Stimulated activated CD8-positive, alpha-beta memory T cell treated with anti-CD3 and anti-CD28 coated beads, Interleukin-7, amount 100 ng/mL, for 1 hour (primary cell): ENCODE measurements at places on chromosomes 3 and 15.

- DNase-seq = no peak
Measured at GRCh38 chr3:97417-98258, 98.9 kb upstream of the CHL1 start.

DNA sequence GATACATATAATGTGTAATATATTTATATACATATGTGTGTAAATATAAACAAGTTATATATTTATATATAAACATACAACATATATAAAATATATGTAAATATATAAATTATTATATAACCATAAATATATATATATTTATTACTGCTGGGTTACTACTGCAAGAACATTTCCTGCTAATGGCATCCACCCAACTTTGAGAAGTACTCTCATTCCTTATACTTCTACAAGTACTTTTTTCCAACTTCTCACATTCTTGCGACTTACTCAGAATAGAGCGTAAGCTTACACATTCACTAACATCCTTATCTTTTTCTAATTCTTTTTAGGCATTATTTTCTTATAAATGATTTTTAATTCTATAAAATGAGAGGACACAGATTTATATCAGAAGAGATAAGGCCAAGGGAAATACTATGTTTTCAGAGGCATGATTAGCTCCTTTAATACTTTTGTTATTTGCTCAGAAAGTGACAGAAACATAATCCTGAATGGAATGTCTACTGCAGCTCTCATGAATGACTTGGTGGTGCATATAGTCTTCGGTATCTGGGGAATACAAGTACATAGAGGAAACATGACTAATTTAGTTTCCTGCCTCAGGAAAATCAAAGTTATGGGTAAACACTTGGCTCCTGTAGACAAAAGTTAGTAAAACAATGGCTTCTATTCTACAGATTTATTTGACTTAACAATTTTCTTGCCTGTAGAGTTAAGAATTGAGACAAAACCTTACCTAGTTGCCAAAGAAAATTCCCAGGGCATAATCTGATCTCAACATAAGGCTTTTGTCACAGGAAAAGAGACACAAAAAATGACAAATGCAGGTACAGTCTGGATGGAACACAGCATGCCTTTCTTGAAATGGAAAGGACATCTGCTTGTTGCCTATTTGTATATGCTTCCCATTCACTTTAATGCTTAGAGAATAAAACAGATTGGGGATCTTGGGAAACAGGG lies 453.9 kb downstream of the SQOR start:
- no peak for DNase-seq

DNA sequence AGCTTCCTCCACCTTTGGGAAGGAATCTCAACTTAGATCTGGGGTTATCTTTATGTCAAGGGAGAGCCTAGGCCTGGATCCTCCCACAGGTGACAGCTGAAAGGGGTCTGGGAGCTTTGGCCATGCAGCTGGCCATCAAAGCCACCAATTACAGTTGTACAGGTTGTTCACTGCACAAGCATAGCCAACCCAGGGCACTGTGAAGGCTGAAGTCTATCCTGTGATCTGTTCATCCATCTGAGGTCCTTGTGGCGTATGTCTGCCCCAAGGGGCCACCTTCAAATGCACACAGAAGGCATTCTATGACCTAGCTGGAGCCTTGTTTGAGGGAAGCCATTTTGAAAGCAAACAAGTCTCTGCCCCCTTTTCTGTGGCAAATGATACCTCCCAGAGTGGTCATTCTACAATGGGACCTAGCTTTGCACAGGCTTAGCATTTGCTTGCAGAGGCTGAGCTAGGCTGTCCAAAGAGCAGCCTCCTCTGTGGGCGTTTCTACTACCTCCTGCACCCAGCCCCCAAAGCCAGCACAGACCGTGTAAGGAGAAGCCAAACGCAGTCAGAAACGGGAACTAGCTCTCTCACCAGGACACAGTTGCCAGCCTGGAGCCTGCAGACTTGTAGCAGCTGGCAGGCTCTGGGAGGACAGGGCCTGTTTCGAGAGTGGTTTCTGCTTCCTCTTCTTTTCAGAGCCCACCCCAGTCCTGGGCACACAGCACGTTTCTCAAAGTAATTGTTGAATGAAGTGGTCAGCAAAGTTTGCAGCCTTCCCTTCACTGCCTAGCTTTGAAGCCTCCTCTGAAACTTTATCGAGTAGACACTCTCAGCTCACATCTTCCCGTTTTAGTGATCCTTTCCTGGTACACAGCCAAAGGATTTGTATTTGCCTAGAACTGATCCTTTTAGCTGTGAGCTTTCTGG lies 157.3 kb upstream of the SMAD3 start:
- DNase-seq = no peak

- no peak for DNase-seq
Measured at GRCh38 chr3:49466085-49466484, 4.0 kb upstream of the DAG1 start.

- DNase-seq = no peak
Measured at GRCh38 chr15:27182561-27183110, 211.7 kb downstream of the GABRG3 start.

GRCh38 chr15:58053315-58054153 lies 12.0 kb downstream of the ALDH1A2 start:
- no peak for DNase-seq

DNA sequence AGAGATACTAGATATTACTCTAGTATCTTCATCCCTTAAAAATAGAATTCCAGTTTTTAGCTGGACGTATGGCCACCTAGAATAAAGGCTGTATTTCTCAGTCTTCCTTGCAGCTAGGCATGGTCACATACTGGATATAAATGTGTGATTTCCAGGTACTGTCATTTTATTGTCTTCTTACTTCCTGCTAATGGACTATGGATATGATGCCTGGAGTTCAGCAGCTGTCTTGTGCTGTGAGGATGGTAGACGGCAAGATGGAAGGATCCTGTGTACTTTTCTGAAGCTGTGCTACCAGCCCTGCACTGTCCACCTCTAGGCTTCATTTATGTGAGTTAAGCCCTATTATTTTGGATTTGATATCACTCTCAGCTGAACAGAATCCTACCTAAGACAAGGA lies 83.4 kb downstream of the EBLN2 start:
- DNase-seq = no peak

- no peak for DNase-seq
Measured at GRCh38 chr3:128554100-128554464, 61.1 kb upstream of the GATA2 start.

DNA sequence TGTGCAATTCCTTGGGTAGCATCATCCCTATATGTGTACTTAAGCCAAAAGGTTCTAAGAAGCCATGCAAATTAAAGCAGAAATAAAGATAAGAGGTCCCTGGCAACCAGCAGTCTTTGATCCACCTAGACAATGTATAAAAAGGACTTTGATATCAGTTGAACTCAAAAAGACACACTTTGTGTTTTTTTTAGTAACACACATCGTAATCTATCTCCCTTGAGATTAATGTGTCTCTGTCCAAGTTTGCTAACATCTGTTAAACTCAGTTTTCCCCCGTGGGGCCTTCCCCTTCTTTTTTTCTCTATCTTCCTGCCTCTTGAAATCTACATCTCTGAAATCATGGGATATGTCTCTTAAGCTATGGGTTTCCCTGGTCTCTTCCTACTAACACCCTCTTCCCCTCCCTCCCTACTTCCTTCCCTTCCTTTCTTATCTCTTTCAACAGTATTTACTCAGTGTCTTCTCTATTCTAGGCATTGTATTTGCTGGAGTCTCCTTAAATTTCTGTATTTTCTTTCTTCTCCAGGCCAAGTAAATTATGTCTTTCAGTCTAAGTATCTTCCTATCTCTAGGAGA lies 27.7 kb downstream of the ALDH1A2 start:
- no peak for DNase-seq

GRCh38 chr3:24351779-24352469 lies 142.7 kb downstream of the THRB start:
- no peak for DNase-seq

- DNase-seq = no peak
Measured at GRCh38 chr15:31102039-31102321, 455 bp upstream of the TRPM1 start.

DNA sequence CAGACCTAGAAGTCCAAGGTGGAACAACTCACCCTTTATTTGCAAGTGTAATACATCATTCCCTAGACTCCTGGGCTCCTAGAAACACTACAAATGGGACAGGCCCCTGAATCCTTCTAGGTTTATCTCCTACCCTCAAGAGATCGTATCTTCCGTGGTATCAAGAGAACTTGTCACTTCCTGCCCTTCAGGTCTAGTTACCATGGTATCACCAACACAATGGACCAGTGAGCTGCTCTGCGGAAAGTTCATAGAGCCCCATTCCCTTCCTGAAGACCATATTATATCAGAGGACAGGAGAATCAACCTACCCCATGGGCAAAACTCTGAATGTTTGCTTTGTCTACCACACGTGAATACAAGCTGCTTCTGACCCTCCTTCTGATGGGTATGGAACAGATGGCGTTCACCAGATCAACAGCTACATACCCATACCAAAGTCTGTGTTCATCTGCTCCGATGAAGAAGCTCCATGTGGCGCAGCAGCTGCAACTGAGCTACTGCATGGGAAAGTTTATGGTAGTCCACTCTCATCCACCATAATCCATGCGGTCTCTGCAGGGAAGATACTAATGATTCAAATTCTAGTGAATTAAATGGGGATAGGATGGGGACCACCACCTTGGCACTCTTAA lies 84.6 kb upstream of the KLF13 start:
- no peak for DNase-seq

GRCh38 chr3:136734382-136735070 lies 17.7 kb downstream of the STAG1 start:
- DNase-seq = no peak

DNA sequence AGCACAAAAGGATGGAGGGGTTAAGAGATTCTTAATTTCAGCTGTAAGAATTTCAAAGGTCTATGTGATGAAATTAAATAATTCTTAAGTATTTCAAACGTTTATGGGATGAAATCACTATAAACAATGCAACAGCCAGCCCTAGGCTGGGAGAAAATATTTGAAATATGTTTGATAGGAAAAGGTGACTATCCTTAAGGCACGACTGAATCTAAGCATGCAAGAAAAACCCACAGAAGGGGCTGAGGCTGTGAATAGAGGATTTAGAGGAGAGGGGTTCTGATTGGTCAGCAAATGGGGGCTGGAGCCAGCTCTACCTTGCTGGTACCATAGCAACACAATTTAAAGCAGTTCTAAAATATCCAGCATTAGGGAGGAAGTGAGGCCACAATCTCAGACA lies 220.8 kb upstream of the ATP10A start:
- no peak for DNase-seq

DNA sequence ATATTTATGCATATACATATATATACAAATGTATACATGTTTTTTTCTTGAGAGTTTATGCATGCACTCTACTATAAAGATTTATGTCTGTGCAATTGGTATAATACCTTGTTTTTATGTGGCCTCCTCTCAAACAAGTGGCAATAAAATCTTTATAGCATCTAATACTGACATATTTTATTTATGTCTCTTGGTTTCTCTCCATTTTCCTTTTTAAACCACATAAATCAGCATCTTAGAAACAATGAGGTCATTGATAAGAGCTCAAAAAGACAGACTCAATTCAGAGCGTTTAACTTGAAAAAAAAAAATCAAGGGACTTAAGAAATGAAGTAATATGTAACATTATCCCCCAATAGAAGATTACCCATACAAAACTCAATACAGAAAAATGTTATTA lies 1442.2 kb upstream of the ALCAM start:
- no peak for DNase-seq

- DNase-seq = no peak
Measured at GRCh38 chr3:170098753-170099152, 61.0 kb downstream of the GPR160 start.

DNA sequence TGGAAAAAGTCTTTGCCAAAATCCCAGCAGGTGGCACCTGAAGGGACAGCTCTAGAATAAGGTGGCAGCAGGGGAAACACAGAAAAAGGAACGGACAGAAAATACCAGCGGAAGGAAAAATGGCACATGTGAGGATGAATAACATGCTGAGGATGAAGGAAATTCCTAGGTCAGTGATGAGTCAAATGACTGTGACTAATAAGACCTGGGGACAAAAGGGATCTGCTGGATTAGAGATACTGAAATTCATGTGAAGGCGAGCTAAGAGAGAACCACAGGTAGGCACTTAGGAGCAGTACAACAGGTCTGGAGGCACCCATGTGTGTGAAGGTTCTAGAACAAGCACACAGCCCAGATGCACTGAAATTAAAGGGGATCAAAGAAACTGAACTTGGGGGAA lies 482.5 kb downstream of the FOXP1 start:
- DNase-seq = no peak

DNA sequence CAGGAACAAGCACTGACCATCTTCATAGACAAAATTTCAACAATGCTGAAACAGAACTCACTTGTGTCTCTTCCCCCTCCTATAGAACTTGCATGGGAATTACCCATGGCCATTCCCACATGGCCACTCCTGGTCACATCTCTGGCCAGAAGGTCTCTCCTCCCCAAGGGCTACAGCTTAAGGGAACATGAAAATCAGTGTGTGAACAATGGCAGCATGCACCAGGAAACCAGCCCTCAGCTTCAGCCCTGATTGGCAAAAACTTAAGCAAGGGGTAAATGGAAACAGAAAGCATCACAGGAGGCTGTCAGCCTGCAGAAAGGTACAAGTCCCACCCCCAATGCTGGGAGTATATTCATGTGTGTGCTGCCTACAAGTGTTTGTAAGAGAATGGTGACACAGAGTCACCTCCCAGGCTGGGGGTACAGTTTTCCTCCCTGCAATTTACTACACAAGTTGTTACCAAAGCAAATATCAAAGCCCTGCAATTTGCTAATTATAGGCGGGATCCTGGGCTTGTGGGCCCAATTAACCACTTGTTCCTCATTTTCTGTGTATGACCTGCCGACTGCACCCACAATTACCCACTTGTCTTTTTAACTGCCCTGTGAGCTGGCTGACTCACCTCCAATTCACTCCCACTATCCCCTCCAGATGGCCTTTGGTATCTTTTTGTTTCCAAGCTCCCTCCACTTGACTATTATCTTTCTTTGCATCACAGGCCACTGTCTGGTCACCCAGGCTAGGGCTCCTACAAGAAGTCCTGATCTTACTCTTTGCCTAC lies 84.4 kb upstream of the HES1 start:
- no peak for DNase-seq

DNA sequence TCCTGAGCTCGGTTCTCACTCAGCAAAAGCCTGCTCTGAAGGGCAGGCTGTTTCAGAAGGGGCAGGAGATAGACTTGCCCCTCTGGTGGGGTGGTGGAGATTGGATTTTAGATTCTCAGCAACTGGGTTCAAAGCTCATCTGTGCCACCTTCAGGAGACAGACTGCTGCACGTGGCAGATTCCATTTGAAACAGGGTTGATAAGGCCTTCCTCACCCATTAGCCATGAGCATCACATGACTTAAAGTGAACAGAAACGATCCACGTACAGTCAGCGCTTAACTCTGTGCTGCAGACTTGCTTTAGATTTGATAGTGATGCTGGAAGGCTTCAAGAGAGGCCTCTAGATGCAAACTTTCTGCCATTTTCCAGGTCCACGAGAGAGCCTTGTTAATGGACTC lies 35.0 kb upstream of the MGLL start:
- DNase-seq = no peak

GRCh38 chr3:59480486-59480995 lies 430.7 kb upstream of the CFAP20DC start:
- DNase-seq = no peak

- peak; percentile 15 for DNase-seq
Measured at GRCh38 chr3:143970773-143971358, 757 bp upstream of the DIPK2A start.

GRCh38 chr3:55505776-55506175 lies 18.7 kb upstream of the WNT5A start:
- no peak for DNase-seq

- DNase-seq = no peak
Measured at GRCh38 chr3:163809540-163809993, 1268.7 kb downstream of the SI start.

- DNase-seq = no peak
Measured at GRCh38 chr15:41304149-41304770, 28.1 kb downstream of the OIP5 start.
